ENCODE measurements at places on chromosomes 7 and 10. TPM values are rescaled to one million over a fixed set of nuclear protein-coding genes. Genes with fewer than 3 reads are reported as not detected.

DNA sequence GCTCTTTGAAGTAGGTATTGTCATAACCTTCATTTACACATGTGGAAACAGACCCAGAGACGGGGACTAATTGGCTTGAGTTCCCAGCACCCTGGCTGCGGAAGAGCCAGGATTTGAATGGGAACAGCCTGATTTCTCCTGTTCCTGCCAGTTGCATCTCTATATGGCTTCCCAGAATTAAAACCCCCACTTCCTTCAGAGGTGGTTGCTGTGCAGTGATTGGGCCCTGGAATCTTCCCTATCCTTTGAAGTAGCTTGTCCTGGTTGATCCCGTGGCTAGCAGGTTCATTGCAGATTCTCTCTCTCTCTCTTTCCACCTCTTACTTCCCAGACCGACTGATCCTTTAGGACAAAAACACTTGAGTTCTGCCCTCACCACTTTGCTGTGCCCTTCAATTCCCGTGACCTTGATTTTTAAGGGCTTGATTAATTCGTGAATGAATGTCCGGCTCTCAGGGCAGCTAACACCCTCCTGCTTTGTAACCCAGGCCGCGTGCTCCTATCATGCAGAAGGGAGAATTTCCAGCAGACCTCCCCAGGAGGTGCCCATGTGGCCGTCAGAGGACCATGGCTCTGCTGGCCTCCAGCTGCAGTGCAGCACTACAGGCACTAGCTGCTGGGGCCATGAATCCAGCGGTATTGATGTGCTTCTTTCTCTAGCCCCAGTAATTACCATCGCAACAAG, 120.6 kb upstream of the AGK start:
- DNase-seq = no peak

DNA sequence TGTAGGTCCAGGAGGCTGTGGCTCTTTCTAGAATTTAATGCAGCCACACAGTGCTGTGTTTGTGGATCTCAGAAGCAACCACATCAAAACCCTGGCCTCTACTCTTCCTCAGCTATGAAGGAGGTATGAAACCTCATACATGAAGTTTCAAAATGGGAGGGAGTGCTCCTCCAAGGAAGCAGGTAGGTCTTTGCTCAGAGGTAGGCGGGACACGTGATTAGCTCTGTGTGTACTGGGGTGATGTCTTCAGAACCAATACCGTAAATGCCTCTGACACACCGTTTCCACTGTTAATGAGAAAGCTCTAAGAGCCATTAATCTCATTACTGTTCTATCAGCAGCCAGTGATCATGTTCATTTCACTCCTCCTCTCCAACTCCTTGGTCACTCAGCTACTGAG, 126.1 kb downstream of the PLXNA4 start:
- no peak for DNase-seq

- no peak for DNase-seq
These were observed 39.3 kb upstream of the DUSP5 start for GRCh38 chr10:110458266-110458920.

GRCh38 chr10:86393362-86393761, 26.8 kb upstream of the GRID1 start:
- no peak for DNase-seq

GRCh38 chr10:131056781-131057180, 254.7 kb downstream of the TCERG1L start:
- DNase-seq = no peak

Gene MUC3A
- 0.40 TPM for total RNA-seq

Gene THSD7A
- total RNA-seq = 50.5 TPM
